ENCODE measurements at places on chromosomes 6 and 20.

- no peak for DNase-seq
Measured at GRCh38 chr6:3489961-3490624, 33.2 kb upstream of the SLC22A23 start.

- no peak for DNase-seq
Measured at GRCh38 chr6:138527411-138528088, 28.3 kb upstream of the NHSL1 start.

GRCh38 chr6:109760208-109760607, 69.1 kb downstream of the FIG4 start:
- no peak for DNase-seq

- no peak for DNase-seq
Measured at GRCh38 chr6:33983721-33984465, 162.0 kb downstream of the GRM4 start.

DNA sequence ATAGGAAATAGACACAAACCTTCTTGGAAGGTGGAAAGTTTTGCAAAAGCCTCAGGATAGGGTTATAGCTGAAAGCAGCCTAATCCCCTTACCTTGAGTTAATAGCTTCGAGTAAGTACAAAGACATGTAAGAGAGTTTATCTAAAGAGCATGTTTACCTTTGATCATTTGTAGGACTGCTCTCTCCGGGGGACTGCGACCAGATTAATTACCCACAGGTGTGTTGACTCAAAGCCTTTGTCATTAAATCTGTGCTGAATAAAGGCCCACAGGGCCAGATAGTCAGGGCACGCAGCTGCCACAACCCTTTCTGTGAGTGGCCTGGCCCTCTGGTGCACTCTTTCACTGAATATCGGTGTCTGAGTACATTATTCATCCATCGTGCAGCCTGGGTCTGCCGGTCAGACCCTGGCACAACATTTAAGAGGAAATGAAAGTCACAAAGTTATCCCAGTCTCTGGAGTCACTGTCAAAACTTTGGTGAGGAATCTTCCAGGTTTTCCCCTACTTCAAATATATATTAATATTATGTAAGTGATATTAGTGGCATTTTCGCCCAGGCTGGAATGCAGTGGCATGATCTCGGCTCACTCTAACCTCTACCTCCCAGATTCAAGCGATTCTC, 5.4 kb upstream of the MICA start:
- no peak for DNase-seq

- DNase-seq: no peak
Measured at GRCh38 chr6:121858986-121859385, 423.5 kb downstream of the GJA1 start.

DNA sequence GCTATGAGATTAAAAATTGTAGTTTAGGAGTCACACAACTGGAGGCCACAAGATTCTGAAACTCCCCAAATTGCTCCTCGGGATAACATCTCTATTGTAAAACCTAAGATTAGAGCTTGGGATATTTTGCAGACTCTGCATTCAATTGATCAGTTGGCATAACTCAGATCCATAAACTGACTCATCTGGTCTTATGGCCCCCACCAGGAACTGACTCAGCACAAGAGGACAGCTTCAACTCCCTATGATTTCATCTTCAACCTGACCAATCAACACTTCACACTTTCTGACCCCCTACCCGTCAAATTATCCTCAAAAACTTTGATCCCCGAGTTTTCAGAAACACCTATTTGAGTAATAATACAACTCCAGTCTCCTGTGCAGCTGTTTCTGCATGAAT, 257.3 kb downstream of the HAO1 start:
- DNase-seq: no peak

GRCh38 chr6:63816982-63817436, 181.4 kb downstream of the PHF3 start:
- no peak for DNase-seq

Data from brain pericyte (primary cell).